ENCODE measurements at places on chromosomes 1 and 21.

GRCh38 chr1:230174471-230175162 lies 107.6 kb downstream of the GALNT2 start:
- no peak for DNase-seq

DNA sequence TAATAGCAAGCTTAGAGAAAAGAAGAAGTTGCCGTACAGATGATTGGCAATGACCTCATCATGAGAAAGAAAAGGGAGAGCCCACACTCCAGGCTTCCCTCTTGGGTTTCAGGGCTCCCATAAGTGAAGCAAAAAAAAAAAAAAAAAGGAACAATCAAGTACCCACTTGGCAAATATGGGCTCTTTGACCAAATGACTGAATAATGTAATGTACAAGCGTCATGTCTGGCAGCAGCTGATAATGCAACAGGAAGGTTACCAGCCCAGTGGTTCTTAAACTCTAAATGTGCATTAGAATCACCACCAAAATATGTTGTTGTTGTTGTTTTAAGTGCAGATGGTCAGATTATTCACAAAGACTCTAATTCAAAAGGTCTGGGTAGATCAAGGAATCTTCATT lies 13.5 kb downstream of the TNFSF4 start:
- no peak for DNase-seq

DNA sequence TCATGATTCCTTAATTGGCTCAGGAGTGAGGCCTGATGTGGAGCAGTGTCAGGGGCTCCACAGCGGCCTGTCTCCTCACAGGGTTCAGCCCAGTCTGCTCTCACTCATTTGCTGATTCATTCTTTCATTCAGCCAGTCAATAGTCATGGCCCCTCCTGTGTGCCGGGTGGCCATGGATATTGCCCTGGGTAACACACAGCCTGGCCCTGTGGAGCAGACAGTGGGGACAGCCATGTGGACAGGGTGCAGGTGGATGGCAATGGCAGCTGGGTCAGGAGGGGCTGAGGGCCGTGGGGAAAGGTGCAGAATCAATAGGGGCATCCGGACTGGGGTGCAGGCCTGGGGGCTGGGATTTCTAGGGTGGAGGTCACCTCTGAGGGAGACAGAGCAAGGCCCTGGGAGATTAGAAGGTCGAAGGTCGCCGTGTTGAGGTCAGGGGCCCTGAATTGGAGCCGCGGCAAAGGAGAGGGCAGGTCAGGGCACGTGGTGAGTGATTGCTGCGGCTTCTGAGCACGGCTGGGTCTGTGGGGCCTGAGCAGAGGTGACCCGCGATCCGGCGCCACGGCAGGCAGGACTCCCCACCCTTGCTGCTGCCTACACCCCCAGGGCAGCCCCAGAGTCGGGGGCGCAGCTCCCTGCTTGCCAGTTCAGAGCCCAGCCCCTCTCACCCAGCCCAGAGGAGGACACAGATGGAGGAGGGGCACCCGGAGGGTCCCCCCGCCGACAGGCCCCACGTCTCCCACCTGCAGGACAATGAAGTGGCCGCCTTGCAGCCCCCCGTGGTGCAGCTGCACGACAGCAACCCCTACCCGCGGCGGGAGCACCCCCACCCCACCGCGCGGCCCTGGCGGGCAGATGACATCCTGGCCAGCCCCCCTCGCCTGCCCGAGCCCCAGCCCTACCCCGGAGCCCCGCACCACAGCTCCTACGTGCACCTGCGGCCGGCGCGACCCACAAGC lies 33.4 kb downstream of the SLC19A1 start:
- no peak for DNase-seq

GRCh38 chr1:25707280-25708016 lies 90.9 kb downstream of the MAN1C1 start:
- no peak for DNase-seq

DNA sequence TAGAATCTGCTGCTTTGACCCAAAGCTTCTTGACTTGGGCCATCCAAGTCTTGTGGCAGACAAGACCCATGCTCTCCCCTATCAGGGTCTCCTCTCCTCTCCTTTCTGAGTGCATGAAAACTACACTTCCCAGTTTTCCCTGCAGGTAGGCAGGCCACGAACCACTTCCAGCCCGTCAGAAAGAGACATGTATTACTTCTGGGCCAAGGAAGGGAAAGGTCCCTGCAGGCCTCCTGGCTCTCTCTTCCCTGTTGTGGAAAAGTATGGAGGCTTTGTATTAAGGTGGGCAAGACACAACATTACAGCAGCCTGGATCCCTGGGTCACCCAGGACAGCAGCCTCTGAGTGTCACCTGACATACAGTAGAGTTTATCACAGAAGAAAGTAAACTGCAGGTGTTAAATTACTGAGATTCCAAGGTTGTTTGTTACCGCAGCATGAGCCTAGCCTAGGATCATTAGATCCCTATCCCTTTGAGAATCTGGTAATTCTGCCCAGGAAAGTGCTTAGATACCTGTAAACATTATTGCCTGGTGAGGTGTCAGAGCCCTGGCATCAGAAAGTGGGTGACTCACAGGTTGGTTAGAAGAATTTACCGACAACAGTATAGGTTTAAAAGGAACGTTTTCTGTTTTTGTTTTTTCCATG lies 717.3 kb downstream of the MATN1 start:
- DNase-seq, result no peak

DNA sequence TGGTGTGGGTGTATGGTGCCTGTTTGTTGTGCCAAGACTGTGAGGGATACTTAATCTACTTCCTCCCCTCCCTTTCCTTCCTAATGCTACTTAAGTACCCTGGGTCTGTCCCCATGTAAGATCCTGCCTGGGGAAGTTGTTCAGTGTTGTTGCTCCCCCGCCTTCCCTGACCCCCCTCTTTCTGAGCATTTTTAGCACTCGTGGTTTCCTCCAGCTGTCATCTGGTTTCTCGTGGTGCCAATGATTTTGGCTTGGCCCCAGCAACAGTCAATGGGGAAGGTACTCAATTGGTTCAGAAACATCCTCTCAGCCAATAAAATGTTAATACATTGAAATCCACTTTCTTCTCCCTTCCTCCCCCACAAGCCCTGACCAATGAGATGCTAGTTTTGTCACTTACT lies 8.0 kb upstream of the B4GALT3 start:
- no peak for DNase-seq

GRCh38 chr21:42785666-42786427 lies 93.5 kb downstream of the WDR4 start:
- no peak for DNase-seq

DNA sequence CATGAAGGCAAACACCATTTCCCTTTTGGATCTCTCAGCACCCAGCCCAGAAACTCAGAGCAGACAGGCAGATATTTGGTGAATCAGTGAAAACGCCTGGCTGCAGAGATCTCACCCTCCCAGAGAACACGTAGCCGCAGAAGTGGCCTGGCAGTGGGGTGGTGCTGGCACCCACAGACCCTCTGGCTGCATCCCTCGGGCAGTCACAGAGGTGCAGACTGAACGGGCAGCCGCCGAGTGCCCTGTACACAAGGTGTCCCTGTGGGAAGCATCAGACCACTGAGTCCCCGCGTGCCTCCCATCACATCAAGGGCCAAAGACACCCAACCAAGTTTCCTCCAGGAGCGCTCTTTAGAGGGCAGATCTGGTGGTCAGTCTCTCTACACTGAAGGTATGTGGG lies 12.1 kb downstream of the FAM89A start:
- no peak for DNase-seq

DNA sequence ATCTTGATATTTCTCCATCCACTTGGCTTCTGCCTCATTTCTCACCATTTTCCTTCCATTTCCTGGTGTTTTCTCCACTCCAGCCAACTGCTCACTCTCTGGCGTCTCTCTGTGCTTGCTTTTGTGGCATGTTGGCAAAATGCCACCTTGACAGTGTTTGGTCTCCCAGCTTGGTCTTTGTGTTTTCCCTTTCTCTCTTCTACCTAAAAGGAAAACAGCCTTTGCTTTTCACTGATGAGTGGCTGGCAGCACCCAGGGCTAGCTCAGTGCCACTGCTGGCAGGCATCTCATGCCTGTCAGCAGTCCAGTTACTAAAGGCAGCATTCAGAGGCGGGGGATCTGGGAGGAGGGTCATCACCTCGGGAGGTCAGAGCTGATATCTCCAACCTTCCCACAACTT lies 55.3 kb upstream of the DSCAM start:
- DNase-seq, result no peak

GRCh38 chr1:177597393-177597792 lies 372.5 kb downstream of the SEC16B start:
- no peak for DNase-seq
